ENCODE measurements at places on chromosomes 16 and 17.
A peak's percentile ranks its signal among the peaks of the same experiment; 100 is the strongest.

- DNase-seq, result no peak
Observed at GRCh38 chr17:68185820-68186219, 62.0 kb upstream of the AMZ2 start.

DNA sequence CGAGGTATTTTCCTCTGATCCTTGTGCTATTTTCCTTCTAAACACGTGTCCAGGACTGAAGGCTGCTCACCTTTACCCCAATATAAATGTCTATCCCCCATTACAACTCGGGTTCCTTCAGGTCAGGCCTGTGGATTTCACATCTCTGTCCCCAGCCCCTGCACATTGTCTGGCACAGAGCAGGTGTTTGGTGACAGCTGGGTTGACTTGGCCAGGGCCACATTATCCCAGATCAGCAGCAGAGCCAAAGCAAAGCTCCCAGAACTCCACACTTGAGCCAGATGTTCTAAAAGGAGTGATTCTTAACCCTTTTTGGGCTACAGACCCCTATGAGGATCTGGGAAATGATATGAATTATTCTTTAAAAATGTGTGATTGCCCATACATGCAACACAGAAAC lies 18.0 kb upstream of the SPATA32 start:
- no peak for DNase-seq

DNA sequence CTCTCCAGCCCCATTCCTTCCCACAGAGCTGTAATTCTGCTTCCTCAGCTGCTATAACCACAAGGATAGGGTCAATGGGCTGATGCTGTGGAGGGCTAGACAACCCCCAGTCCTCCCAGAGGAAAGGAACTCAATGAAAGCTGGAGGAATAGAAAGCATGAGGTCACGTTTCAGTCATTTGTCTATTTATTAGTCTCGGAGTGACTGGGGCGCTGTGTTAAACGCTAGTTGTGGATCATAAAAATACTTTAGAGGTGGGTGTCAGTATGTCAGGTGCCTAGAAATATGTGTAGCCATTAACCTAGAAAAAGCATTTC lies 787 bp upstream of the CCL3L1 start:
- DNase-seq, result peak; percentile 76

GRCh38 chr17:9218911-9219310 lies 197.6 kb downstream of the NTN1 start:
- DNase-seq, result no peak

GRCh38 chr17:37322106-37322505 lies 53.7 kb upstream of the C17orf78 start:
- DNase-seq, result no peak
